ENCODE measurements at places on chromosomes 4 and X.

DNA sequence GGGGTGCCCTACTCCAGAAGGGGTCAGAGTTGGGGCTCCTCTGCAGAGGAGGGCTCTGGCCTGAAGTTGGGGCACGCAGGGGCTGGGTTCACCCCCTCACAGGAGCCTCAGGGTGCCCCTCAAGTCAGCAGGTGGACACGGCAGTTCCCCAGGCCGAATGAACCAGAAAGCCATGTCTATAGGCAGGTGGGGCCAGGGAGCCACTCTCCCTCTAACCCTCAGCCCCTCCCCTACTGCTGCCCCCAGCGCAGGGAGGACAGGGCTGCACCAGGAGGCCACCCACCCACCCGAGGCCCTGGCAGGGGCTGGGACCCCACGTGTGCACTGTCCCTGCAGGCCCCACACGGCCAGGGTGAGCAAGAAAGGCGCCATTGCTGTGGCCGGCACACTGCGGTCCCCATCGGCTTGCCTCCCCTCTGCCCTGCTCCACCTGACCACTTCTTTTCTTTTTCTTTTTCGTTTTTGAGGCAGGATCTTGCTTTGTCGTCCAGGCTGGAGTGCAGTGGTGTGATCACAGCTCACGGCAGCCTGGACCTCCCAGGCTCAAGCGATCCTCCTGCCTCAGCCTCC lies 83.8 kb downstream of the FAM53A start:
- DNase-seq: no peak

GRCh38 chr4:140098455-140099160 lies 55.4 kb downstream of the MAML3 start:
- peak; percentile 42 for DNase-seq

DNA sequence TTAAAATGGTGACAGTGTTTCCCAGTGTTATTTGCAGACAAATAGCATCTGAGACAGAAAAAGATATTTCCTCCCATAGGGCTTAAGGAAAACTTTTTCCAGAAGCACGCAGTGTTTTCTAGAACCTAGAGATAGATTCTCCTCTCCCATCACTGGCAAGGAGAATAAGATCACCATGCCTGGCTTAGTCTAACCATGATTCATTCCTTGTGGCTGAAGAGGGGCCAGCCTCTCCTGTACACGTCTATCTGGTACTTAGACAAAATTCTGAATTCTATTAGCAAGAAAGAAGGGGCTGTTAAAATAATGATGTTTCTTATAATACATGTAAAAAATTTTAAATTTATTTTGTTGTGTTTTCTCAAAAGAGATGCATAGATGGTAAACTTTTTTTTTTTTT lies 296.1 kb upstream of the LDB2 start:
- DNase-seq: no peak

GRCh38 chr4:6568689-6569332 lies 6.2 kb upstream of the MAN2B2 start:
- no peak for DNase-seq

DNA sequence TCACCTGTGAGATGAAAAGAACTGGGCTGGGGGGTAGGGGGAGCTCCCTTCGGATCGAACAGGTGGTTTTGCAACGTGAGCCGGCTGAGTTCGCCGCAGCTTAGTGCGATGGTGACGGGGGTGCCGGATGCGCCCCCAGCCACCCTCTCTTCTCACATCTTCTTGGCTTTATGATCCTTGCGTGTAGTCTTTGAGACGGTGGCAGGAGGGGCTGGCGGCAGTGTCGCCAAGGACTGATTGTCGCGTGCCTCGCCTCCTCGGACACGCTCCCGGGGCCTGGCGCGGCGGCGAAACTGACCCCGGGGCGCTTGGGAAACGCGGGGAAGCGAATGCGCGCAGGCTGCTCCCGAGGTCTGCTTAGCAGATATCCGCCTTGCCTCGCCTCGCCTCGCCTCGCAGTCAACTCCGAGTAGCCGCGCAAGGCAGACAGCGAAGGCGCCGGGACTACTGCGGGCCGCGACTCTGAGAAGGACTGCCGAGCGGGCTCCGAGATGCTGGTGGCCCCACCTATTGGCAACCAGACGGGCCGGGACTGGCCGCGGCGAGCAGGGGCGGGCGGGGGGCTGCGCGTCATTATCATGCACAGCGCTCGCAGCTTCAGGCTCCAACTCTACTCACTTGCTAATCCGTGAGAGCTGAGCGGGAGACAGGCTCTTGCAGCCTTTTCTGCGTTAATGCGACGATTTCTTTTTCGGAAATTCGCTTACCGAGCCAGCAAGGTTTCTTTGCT lies 1.5 kb downstream of the GRID2 start:
- peak; percentile 69 for DNase-seq

DNA sequence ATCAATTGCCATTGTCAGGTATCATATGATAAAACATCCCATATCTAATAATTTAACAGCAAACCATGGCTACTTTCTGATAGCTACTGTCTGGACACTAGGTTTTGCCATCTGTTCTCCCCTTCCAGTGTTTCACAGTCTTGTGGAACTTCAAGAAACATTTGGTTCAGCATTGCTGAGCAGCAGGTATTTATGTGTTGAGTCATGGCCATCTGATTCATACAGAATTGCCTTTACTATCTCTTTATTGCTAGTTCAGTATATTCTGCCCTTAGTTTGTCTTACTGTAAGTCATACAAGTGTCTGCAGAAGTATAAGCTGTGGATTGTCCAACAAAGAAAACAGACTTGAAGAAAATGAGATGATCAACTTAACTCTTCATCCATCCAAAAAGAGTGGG lies 7.0 kb downstream of the NPY5R start:
- DNase-seq: no peak

GRCh38 chrX:115533485-115533884 lies 27.5 kb upstream of the PLS3 start:
- DNase-seq: no peak

GRCh38 chrX:133151336-133151735 lies 54.4 kb upstream of the USP26 start:
- DNase-seq: no peak

Measured in frontal cortex (tissue), 4 donors.